Colonic mucosa (tissue), 4 donors: ENCODE measurements at places on chromosomes 5 and 9. TPM values are rescaled to one million over a fixed set of nuclear protein-coding genes. Genes with fewer than 3 reads are reported as not detected.

DNA sequence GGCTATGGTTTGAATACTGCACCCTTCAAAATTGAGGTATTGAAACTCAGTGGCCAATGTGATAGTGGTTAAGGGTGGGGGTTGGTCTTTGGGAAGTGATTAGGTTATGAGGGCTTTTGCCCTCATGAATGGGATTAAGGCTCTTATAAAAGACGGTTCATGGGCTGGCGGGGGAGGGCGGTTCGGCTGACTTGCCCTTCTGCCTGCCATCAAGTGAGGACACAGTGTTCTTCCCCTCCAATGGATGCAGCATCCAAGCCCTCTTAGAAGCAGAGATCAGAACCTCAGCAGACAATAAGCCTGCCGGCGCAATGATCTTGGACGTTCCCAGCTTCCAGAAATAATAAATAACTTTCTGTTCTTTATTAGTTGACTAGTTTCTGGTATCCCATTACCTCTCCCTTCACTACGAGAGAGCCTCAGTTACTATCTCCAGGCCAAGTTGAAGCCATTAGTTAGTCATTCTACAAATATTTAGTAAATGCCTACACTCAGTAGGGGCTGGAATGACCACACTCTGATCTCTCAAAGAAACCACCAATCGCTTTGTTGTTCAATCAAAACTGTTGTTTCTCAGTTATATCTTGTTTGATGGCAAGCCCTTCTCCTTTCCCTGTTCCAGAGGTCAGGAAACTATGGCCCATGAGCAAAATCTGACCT is 219.3 kb downstream of the TSSK1B start:
- no peak for DNase-seq

The PPP2R2B gene
- 0.35 TPM for total RNA-seq

- peak; percentile 39 for DNase-seq
Observed at GRCh38 chr5:146340260-146341081, 1.8 kb downstream of the POU4F3 start.

- peak; percentile 34 for DNase-seq
Observed at GRCh38 chr9:114953959-114954358, 23.6 kb upstream of the TNFSF8 start.
